ENCODE measurements at places on chromosomes 11 and 22.

GRCh38 chr11:221539-221938 lies 14.0 kb downstream of the RIC8A start:
- DNase-seq: no peak

DNA sequence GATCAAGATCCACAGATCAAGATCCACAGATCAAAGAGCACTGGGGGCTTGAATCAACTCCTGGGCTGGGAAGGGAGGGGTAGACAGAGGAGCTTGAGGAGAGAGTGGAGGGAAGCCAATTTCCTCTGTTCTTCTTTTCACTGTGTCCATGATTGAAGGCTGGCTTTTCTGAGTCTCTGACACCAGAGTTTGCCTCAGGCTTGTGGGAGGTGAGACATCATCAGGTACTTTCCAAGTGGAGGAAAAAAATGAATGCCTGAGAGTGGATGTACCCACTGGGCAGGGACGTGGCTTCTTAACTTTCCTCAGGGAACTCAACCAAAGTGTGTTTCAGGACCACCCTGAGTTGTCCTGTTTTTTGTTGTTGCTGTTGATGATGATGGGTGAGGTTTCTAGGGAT lies 11.0 kb upstream of the HEPHL1 start:
- DNase-seq: no peak

DNA sequence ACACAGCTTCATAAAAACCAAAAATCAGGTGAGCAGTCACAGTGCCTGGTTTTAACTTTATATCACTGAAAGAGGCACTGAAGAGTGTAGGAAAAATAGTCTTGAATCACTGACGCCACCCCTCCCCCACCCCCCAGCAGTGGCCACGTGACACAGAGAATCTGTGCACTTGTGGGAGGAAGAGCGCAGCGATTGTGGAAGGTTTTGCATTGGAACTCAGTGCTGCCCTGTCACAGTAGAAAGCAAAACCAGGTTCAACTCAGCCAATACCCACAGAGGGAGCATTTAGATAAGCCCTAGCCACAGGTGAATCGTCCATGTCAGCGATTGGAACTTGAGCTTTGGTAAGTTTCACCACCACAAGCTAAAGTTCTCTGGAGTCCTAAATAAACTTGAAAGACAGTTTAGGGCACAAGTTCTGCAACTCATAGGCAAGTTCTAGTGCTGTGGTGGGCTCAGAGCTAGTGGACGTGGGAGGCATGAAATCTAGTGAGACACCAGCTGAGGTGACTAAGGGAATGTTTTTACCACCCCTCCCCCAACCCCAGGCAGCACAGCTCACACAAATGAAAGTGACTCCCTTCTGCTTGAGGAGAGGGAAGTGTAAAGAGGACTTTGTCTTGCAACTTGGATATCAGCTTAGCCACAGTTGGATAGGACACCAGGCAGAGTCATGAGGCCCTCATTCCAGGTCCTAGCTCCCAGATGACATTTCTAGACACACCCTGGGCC lies 13.3 kb downstream of the OR52B2 start:
- no peak for DNase-seq

GRCh38 chr22:44758344-44758973 lies 6.1 kb downstream of the ARHGAP8 start:
- no peak for DNase-seq

DNA sequence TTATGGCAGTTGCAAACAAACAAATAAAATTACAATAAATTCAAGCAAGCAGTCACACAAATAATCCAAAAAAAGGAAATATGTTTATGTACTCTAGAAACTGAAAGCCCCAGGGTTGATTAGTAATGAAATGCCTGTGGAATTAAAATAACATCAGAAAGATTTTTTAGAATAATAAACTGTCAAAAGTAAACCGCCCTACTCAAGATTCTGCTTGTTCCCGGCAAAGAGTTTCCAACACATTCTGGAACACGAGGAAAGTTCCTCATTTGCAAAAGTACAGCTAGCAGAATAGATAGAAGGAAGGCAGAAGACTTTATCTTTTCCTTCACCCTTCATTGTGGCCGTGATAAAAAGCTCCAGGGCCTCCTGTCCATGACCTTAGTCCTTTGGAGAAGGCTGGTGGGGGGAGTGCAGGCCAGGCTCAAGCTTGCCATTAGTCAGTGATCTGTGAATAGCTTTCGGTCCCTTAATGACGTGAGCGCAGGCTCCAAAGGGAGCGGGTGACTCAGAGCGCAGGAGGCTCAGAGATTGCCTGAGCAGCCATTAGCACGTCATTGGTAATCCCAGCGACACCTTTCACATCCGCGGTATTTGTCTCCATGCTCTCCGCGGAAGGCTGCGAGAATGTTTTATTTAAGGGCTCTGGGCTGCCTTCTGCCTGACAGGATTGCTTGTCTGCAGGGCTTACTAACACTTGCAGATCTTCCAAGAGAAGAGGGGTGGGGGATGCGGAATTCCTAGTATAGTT lies 458.3 kb downstream of the METTL15 start:
- DNase-seq: no peak

- DNase-seq: no peak
Measured at GRCh38 chr11:108340973-108341372, 118.1 kb downstream of the ATM start.

DNA sequence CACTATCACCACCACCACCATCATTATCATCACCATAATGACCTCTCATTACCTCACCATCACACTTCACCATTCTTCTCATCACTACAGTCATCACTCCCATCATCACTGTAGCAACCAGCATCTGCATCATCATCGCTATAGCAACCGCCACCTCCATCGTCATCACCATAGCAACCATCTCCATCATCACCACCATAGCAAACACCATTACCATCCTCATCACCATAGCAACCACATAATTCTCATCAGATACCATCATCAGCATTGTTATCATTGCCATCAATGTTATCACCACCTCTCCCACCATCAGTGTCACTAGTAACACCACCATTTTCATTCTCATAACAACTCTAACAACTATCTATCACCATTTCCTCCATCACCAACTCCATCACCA lies 23.1 kb upstream of the CD82 start:
- no peak for DNase-seq

DNA sequence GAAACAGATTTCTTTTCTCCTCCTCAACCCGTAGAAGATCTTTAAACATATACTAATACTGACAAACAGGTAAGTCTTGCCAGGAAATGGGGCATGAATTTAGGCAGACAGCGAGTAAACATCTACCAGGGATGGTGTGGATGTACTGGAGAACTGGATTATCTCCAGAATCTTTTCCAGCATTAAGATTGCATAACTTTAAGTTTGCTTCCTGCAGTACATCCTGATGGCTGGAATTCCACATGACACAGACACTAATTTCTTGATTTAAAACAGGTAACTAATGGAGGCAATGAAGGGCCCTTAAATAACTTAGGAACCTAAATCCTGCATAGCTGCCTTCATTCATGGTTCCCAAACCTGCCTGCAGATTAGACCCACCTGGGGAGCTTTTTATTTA lies 40.7 kb downstream of the JHY start:
- no peak for DNase-seq

GRCh38 chr11:65633390-65634108 lies 4.4 kb upstream of the SIPA1 start:
- DNase-seq: no peak

DNA sequence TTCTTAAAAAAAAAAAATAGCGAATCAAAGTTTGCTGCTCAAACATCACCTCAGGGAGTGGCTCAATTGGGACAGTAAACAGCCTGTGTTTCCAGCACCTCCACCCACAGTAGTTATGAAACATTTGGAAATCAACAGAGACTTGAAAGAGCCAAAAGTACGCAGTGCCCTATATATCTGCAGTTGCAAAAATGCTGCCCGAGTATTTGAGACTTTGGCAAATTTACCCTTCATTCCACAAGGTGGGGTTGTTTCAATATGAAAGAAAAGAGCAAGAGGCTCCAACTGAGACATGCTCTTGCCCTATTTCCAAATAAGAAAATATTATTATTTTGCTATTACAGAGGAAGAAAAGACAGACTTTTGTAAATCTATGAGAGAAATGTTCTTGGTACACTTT lies 851.1 kb upstream of the RAG2 start:
- peak; percentile 21 for DNase-seq

GRCh38 chr22:50452649-50453048 lies 22.2 kb downstream of the SBF1 start:
- DNase-seq: no peak

DNA sequence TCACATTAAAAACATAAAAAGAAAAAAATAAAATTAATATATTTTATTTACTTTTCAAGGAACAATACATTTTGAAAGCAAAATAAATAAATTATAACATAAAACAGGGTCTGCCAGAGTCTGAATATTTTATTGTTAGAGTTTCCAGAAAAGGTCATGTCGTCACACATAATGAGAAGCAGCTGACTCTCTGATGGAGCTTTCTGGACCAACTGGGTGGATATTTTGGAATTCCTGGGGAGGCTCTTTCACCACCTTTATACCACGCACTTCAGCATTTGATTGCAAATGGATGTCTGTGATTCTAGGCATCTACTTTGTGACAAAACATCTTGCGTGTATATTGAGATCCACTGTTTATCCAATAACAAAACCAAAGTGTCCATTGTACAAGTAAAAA lies 455.0 kb upstream of the CCDC179 start:
- no peak for DNase-seq

- DNase-seq: no peak
Measured at GRCh38 chr22:35380013-35380412, 883 bp upstream of the HMOX1 start.

GRCh38 chr22:30561402-30562189 lies 12.9 kb downstream of the GAL3ST1 start:
- no peak for DNase-seq

- no peak for DNase-seq
Measured at GRCh38 chr22:46044621-46045458, 67.9 kb upstream of the WNT7B start.

- no peak for DNase-seq
Measured at GRCh38 chr11:61087426-61088119, 14.7 kb upstream of the CD5 start.

GRCh38 chr11:2696455-2696854 lies 3.3 kb downstream of the KCNQ1OT1 start:
- no peak for DNase-seq

DNA sequence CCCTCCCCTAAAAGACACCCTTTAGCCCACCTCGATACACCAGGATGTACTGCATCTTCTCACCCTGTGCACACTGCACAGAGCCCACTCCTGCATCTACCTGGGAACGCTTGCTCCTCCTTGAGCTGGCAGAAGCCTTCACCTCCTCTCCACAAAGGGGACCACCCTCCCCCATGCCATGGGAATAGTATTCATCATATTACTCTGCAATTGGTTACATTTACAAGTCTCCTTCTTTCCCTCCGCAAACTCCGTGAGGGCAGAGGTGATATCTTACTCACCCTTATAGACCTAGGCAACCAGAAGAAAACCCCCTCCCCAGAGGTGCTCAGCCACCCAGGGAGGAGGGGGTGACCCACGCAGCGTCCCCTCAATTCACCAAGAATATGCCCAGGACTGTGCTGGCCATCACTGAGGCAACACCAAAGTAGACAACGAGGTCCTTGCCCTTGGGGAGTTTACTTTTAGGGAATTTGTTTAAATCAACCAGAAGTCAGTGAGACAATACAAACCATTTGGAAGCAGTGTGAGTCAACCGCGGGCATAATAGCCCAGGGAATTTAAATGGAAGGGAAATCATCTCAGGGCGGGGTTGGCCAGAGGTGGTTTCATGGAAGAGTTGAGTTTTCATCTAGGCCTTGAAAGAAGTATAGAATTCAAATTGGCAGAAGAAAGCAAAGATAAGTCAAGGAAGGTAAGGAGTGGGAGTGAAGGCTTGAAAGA lies 214.5 kb downstream of the BARX2 start:
- no peak for DNase-seq
